ENCODE measurements at places on chromosomes 16 and 17. TPM values are rescaled to one million over a fixed set of nuclear protein-coding genes. Genes with fewer than 3 reads are reported as not detected.
A peak's percentile ranks its signal among the peaks of the same experiment; 100 is the strongest.

DNA sequence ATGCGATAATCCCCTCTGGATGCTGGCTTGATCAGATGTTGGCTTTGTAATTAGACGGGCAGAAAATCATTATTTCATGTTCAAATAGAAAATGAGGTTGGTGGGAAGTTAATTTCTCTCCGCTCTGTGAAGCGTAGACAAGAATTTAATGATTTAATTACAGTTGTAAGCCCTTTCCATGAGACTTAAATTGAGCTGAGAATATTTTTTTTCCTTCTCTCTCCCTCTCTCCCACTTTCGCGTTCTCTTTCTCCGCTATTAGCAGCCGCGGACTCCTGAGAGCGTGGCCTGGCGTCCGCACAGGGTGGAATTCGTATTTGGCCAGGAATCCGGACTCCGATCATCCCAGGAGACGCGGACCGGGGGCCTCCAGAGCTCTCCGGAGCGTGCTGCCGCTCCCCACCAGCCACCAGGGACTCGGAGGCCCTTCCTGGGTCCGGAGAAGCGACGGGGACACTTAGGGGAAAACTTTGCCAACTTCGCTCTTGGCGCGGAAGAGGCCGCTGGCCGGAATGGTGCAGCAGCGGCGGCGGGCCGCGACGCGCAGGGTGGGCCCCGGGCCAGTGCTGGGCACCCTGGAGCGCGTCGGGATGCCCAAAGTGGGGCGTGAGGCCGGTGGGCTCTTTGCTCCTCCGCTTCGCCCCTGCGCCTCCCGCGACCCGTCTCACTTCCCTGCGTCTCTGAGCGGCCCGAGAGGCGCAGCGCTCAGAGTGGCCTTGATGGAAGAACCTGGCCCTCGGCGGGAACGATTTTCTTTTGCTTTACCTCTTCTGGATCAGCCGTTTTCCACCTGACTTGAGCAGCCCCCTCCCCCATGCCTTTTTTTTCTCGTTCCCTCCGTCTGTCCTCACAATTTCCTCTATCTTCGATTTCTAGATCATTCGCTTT is 3.6 kb upstream of the IRX3 start:
- no peaks in the 10 kb centered on the region for H3K36me3 ChIP-seq
- H3K27me3 ChIP-seq, result peaks cover 19% of the 10 kb centered on the region
- H3K4me3 ChIP-seq, result no peak overlapping the region
- H3K4me1 ChIP-seq, result peaks cover 52% of the 10 kb centered on the region
- no peak for DNase-seq
- H3K27ac ChIP-seq, result no peak overlapping the region

- H3K27ac ChIP-seq, result no peak overlapping the region
- DNase-seq, result no peak
- H3K4me3 ChIP-seq, result no peak overlapping the region
- no peaks in the 10 kb centered on the region for H3K4me1 ChIP-seq
- no peaks in the 10 kb centered on the region for H3K27me3 ChIP-seq
Measured at GRCh38 chr16:13098536-13098935, 197.1 kb downstream of the SHISA9 start.

DNA sequence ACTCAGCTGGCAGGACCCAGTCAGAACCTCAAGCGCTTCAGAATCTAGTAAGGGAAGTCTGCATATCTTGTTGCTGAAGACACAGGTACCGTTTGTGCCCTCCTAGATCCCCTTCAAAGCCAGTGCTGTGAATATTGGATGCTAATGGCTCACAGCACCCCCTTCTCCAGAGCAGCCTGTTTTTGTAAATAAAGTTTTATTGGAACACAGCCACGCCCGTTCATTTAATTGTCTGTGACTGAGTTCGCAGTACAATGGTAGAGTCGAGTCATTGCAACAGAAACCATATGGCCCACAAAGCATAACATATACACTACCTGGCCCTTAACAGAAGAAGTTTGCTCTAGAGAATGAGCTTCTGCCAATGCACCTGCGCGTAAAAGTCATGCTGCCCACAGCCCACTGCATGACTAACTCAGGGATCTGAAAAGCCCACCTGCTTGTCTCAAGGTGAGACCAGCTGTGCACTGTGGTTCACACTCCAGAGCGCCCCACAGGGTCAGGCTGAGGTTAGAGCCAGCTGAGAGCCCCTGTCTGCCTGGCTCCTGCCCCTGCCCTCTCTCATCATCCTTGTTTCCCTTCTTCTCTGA is 48.8 kb downstream of the AIPL1 start:
- no peak overlapping the region for H3K4me3 ChIP-seq
- no peaks in the 10 kb centered on the region for H3K4me1 ChIP-seq
- DNase-seq, result no peak
- no peaks in the 10 kb centered on the region for H3K36me3 ChIP-seq
- no peak overlapping the region for H3K27ac ChIP-seq
- peaks cover 22% of the 10 kb centered on the region for H3K27me3 ChIP-seq

DNA sequence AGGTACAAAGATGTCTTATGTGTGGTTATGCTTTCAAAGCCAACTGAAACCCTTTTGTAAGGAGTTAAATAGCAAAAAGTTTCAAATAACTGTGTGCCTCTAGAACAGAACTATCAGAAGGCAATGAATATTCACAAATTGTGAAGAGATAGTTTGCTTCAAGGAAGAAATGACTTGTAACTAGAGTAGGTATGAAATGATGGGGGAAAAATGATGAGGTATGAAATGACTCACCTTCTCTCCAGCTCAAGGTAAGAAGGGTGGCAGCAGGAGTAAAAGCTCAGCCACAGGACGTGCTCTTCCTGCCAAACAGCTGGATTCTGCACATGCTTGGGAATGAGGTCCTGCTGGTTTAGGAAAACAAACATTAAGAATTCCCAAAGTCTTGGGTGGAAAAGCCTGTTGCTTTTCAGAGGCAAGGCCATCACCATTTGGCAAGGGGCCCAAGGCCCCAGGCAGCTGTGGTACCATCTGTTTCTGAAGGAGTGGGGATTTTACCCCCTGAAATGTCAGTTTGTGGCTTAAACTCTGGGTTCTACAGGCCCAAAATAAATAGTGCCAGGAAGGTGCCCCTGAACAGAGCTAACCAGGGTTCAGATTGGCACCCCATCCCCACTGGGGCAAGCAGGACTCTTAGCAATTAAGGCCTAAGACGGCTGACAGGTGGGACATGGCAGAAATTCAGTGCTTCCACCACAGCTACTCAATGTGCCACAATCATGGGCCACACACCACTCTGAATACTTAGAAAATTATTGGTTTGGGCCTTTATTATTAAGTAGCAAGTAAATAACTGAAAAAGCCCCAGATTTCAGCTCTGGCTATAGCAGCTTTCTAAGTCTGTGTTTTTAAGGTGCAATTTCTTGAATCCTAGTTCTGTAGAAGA is 13.3 kb downstream of the HERPUD1 start:
- no peak overlapping the region for H3K27ac ChIP-seq
- no peak overlapping the region for H3K4me3 ChIP-seq
- peaks cover 63% of the 10 kb centered on the region for H3K36me3 ChIP-seq
- H3K27me3 ChIP-seq, result peaks cover 5% of the 10 kb centered on the region
- peaks cover 17% of the 10 kb centered on the region for H3K4me1 ChIP-seq

DNA sequence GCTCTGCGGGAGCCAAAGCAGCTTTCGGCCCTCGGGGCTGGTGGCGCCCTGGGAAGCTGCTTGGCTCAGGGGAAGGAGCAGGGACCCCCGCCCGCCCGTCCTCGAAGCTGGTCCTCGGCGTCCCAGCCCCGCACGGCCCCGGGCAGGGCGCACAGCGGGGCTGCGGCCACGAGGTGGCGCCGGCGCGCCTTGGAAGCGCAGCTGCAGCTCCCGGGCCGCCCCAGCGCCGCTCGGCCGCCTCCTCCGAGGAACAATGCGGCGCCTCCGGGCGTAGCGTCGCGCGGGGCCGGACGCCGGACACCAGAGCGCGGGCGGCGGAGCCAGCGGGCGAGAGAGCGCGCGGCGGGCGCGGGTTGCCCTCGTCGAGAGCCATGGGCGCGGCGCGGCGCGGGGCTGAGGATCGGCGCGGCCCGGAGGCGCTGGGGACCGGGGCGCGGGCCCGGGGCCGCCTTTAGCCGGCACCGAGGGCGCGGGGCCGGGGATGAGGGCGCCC is at the start of gene MGAT5B:
MGAT5B (plus strand) TSS at position 229 of the 493 bp plus-strand sequence. CDS start 626 bp downstream, outside the sequence.
- H3K27me3 ChIP-seq, result peaks cover 17% of the 10 kb centered on the region
- DNase-seq, result no peak
- no peaks in the 10 kb centered on the region for H3K36me3 ChIP-seq
- H3K27ac ChIP-seq, result no peak within 1 kb of the TSS
- peak within 1 kb of the TSS; percentile 65 for H3K4me3 ChIP-seq

Gene ST6GALNAC1
- total RNA-seq, result 63.3 TPM

Gene KRT31
- total RNA-seq, result 0.79 TPM

All from esophagus squamous epithelium (tissue), 5 donors.